ENCODE measurements at places on chromosomes 12 and 14.

DNA sequence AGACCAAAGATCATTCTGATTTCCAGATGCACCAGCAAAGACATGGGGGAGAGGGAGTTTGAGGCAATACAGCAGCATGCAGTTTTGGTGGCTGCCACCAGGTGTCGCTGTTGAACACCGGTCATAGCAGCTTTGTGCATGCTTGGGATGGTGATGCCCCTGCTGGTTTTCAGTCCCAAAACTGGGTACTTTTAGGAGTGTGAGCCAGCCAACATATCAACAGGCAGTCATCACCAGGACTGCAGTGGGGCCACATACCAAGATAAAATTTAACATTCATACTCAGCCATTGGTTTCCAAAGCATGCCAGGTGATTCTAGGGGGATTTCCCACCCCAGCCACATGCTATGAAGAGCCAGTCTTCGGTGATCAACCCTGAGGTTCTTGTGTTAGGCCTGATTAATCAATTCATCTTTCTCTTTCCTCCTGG lies 64.2 kb downstream of the PHETA1 start:
- no peak for DNase-seq

DNA sequence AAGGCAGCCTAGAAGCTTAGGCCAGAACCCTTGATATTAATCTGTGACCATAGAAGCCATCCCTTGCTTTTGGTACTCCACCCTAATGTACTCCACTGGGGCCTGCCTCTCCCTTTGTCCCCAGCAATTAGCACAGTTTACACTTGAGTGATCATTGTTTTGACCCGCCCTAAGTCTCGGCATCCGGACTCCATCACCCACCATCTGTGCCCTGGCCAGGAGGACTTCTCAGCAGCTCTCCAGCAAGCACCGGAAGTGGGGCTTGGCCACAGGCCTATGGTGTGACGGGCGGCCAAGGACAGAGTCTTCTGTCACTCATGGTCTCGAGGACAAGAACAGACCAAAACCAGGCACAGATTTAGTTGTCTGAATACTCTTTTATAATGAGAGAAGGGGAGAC lies 126.5 kb upstream of the NTF3 start:
- no peak for DNase-seq

DNA sequence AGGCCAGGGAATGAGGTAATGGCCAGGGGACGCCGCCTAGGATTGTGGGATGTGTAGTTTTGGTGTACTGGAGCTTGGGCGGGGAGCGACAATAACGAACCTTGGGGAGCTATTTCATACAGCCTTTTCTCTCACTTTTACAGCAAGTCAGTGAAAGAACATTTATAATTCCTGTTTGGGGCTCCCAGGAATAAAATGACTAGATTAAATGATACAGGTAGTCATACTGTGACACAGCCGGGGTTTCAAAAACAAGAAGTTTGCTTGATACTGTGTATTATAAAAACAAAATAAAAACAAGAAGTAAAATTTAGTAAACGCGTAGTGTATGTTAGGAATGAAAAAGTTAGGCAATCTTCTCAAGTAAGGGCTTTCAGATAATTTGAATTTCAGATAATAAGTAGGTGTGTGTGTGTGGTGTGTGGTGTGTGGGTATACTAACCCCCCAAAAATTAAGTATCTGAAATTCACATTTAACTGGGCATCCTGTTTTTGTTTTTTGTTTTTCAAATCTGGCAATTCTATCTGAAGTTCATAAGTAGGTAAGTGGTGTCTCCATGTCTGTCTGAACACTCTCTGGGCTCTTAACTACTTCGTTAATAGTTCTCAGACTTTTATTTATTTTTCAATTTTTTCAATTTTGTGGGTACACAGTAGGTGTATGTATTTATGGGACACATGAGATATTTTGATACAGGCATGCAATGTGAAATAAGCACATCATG lies 458 bp upstream of the DCTN2 start:
- no peak for DNase-seq

DNA sequence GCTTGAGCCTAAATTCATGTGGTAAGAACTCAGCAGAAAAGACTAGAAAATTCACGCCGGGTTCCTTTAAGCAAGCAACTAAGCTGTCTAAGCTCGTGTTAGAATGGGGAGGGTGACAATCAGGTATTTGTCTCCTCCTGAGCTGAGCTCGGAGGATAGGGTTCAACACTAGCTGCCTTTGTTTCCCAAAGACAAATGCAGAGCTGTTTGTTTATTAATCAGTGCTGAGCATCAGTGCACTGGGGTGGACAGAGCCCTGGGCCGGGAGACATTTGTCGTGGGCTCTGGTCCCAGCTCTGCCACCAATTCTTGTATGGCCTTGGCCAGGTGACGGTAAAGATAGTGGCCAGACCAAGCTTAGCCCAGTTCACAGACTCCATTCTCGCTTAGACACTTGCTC lies 43.7 kb downstream of the DEGS2 start:
- no peak for DNase-seq

DNA sequence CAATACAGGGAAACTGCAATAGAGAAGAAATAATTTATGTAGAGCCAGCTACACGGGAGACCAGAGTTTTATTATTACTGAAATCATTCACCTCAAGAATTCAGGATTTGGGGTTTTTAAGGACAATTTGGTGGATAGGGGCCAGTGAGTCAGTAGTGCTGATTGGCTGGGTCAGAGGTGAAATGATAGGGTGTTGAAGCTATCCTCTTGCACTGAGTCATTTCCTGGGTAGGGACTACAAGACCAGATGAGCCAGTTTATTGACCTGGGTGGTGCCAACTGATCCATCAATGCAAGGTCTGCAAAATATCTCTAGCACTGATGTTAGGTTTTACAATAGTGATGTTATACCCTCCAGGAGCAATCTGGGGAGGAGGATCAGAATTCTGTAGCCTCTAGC lies 486.3 kb downstream of the LRIG3 start:
- no peak for DNase-seq

DNA sequence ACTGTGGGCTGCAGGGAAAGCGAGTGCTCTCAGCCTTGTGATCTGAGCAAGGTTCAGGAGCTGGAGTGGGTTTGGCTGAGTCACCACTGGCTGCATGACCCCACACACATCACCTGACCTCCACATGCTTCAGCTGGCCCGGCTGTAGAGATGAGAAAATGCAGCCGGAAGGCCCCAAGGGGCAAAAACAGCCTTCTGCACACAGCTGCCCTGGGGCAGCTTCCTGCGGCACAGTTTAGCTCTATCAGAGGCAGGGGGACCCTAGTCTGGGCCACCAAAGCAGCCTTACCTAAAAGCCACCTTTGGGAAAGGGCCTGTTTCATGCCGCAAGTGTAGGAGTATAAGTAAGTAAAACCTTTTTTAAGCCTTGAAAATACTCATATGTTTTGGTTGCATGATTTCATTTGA lies 123.3 kb downstream of the SSPN start:
- peak; percentile 38 for DNase-seq

- peak; percentile 65 for DNase-seq
Observed at GRCh38 chr14:91317381-91318308, 73.1 kb upstream of the GPR68 start.

DNA sequence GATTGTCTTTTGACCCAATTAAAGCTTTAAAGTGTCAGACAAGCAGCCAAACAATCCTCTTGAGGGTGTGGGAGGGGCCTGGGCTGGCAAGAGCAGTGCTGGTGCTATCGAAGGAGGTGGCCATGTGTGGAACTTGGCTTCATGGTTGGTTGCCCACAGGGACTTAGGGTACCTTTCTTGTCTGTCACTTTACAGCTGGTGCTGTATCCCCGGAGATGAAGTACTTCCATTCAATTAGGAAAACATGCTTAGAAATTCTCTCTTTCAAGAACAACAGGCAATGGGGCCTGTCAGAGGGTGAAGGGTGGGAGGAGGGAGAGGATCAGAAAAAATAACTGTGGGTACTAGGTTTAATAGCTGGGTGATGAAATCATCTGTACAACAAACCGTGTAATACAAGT lies 86.5 kb downstream of the DAAM1 start:
- no peak for DNase-seq

GRCh38 chr12:121783766-121784165 lies 9.7 kb downstream of the RHOF start:
- DNase-seq: no peak

- no peak for DNase-seq
Observed at GRCh38 chr12:56591126-56591525, 39.0 kb downstream of the BAZ2A start.

DNA sequence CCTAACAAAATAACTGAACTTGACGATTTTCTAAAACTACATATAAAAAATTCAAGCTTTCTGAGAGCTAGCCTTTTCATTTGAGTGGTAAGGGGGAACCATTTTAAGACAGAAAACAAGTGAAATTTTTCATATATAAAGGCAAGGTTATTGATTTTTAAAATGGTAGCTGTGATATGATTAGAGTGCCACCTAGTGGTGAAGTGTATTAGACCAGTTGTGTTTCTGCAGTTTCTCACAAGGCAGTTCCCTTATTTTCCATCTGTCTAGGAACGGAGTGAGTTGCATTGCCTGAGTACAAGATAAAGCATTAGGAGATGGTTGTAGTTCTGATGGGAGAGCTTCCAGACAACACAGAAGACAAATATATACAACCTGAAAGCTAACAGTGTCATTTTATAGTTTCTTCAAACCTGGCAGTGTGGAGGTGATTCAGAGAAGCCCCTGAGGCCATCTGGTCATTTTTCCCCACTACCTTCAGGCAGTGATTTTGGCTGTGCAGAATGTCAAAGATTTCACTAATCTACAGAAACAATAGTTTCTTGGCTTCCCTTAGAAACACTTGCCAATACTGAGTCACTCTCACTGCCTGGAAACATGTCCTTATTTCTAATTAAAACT lies 180.8 kb downstream of the C12orf50 start:
- DNase-seq: no peak

- no peak for DNase-seq
Observed at GRCh38 chr14:24441485-24441884, 1.1 kb downstream of the SDR39U1 start.

- no peak for DNase-seq
Observed at GRCh38 chr12:82723891-82724290, 37.2 kb downstream of the TMTC2 start.

GRCh38 chr12:53182903-53183302 lies 2.2 kb upstream of the CSAD start:
- no peak for DNase-seq

GRCh38 chr12:78683626-78684025 lies 180.9 kb upstream of the SYT1 start:
- no peak for DNase-seq

DNA sequence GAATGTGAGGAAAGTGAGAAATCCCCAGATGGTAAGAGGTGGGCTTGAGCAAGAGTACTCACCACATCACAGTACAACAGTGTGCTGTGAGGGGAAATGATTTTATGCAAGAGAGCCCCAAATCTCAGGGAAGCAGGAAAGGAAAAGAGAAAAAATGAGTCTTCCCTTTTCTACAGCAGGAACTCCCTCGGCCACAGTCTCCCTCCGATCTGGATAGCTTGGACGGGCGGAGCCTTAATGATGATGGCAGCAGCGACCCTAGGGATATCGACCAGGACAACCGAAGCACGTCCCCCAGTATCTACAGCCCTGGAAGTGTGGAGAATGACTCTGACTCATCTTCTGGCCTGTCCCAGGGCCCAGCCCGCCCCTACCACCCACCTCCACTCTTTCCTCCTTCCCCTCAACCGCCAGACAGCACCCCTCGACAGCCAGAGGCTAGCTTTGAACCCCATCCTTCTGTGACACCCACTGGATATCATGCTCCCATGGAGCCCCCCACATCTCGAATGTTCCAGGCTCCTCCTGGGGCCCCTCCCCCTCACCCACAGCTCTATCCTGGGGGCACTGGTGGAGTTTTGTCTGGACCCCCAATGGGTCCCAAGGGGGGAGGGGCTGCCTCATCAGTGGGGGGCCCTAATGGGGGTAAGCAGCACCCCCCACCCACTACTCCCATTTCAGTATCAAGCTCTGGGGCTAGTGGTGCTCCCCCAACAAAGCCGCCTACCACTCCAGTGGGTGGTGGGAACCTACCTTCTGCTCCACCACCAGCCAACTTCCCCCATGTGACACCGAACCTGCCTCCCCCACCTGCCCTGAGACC lies 7.8 kb downstream of the ATN1 start:
- no peak for DNase-seq

- no peak for DNase-seq
Observed at GRCh38 chr12:20731274-20731673, 36.1 kb downstream of the SLCO1C1 start.

DNA sequence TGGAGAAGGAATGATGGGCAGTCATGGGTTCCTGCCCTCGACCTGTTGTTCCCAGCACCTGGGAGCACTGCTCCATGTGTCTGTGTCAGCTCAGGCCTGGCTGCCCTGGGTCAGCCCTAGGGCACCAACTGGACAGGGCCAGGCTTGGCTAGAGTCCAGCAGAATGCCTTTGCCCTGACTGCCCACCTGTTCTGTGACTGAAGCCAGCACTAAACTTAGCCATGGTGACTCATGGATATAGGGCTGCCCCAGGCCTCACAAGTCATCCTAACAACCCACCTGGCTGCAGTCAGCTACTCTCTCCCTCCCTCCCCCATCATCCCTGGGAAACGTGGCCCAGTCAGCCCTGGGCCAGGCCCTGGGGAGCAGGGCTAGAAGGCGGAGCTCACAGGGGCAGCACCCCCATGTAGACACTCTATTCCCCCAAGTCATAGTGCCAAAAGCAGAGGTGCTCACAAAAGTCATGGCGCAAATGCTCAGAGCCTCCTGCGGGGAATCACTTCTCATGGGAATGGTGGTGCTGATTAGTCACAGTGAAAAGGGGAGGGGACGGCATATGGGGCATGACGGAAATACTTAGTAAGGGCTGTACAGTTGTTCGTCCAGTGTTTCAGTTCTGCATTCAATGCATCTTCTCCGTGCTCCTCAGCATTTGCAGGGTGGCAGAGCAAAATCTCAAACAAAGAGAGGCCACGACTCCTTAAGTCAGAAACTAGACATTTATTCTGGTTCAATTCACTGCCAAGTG lies 52.0 kb upstream of the NTF3 start:
- DNase-seq: peak; percentile 48

DNA sequence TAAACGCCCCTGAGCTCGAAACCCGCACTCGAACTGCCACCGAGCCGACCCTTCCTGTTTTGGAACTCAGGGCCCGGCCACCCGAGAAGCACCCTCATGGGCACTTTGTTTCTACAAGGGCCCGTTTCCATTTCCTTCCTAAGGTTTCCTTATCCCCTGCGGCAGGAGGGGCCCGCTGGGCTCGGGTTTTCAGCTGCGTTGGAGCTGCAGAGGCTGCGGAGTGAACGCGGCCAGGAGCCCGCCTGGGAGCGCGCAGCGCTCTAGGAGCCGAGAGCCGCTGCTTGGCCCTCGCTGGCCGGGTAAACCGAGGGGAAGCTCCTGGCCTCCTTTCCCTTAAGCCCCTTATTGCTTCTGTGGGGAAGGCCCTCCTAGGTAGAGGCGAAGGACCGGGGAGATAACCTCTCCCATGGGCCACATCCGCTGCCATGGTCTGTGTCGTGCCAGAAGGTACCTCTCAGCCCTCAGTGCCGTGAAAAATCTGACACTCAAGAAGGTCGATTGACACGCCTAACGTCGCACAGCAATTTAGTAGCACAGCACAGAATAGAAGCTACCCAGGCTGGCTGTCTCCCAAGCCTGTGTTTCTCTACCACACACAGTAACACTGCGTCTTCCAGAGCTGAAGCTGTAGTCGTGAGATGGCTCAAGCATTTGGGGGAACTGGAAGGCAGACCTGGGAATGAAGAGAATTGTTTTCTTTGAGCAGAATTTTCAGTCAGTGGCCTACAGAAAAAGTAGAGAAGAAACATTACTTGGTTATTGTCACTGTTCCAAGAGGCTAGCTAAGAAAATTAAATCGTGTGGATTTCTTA lies 12.9 kb upstream of the CALM1 start:
- peak; percentile 66 for DNase-seq

- no peak for DNase-seq
Observed at GRCh38 chr14:60102389-60102788, 10.7 kb downstream of the PCNX4 start.

Data from right hindlimb (tissue), 1 donor.